ENCODE measurements at places on chromosomes 7 and 10.

DNA sequence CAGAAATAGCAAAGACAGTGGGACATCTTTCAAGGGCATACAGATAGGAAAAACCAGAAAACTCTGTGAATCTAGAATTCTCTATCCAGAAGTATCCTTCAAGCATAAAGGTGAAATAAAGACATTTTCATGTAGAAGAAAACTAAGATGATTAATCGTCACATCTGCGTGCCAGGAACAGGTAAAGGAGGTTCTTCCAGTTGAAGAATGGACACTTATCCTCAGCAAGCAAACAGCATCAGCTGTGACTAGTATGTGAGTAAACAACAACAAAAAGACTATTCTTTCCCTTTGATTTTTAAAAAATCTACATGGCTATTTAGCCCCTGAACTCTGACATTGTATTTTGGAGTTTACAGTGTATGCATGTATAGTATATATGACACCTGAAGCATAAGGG is 124.9 kb downstream of the LRMDA start:
- DNase-seq, result no peak

DNA sequence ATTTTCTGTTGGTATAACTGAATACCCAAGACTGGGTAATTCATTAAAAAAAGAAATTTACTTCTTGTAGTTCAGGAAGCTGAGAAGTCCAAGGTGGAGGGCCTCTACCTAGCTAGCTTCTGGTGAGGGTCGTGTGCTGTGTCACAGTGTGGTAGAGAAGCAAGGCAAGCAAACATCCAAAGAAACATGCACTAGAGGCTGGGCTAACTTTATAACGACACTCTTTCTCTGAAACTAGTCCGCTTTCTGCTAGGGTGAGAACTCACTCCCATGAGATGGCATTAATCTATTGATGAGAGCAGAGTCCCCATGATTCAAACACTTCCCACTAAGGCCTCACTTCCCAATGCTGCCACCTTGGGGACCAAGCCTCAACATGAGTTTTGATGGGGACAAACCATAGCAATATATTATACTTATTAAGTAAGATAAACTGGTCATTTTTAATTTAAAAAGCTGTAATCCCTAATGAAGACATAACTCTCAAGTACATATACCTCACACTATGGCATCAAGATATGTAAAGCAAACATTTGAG is 50.8 kb downstream of the PHYHIPL start:
- no peak for DNase-seq

- peak; percentile 55 for DNase-seq
These were observed 777 bp downstream of the BICC1 start for GRCh38 chr10:58513188-58514110.

DNA sequence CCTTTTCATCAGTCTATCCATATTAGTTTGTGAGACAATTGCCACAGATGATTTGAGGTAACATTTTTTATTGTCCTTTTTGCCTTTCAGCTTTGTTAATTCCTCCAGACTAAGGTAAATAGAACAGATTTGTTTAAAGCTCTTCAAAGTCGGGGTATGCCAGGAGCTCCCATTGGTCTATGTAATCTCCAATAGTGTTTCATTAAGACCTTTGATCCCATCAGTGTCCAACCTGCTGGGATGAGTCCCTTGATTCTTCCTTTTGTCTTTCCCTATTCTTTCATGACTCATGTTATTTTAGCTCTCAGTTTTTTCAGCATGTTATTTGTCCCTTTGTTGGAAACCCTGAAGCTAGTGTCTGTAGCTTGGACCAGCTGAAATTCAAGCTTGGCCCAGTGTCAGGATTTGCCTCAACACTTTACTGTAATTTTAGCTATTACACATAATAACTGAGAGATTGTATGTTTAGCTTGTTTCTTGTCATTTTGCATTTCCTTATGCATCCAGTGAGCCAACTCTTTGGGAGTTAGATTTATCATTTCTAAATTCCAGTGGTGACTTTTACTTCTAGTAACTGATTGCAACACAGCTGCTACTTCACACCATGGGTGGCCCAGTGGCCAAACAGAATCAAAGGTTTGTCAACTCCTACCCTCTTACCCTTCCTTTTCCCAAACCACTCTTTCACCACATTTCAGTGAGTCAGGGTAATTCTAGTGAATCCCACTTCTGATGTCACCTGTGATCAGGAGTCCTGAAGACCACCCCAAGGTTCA is 15.3 kb downstream of the AGBL3 start:
- DNase-seq, result no peak

DNA sequence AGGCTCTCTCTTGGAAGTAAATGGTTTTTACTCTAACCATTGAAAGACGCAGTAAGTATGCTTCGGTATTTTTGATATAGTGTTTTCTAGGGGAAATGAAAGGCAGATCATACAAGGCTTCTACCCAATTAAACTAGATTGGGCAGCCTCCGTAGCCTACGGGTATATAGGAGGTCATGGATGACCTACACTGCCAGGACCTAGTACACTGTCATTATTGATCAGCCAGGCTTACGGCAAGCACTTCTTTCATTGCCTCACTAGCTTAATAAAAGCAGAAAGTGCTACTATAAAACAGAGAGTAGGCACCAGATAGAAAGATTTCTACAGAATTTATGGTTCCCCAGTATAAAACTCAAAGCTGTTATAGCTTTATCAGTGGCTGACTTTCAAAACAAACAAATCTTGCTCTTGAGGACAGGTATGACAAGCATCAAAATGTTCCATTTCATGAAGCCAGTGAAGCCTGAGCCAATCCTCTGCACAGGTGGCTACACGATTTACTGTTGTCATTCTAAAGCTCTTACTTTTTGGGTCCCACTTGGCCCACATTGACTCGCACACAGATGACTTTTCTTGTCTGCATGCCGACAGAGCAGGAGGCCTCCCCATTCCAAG is 358.1 kb downstream of the THSD7A start:
- DNase-seq, result no peak

DNA sequence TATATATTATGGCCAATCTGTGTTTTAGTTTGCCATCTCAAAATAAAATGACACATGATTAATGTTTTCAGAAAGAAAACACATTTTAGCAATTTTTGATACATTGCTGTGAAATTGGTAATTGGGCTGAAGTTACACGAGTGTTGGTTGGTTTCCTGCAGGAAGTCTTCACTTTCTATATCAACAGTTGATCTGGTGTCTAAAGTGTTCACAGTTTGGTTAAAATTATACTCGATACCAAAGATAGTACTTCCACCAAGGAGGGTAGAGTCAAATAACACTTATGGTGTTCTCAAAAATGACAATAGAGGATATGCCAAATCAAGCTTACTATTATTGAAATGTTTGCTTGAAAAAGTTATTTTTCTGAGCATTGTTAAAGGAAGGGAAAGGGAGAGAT is 120.3 kb upstream of the GLCCI1 start:
- no peak for DNase-seq

DNA sequence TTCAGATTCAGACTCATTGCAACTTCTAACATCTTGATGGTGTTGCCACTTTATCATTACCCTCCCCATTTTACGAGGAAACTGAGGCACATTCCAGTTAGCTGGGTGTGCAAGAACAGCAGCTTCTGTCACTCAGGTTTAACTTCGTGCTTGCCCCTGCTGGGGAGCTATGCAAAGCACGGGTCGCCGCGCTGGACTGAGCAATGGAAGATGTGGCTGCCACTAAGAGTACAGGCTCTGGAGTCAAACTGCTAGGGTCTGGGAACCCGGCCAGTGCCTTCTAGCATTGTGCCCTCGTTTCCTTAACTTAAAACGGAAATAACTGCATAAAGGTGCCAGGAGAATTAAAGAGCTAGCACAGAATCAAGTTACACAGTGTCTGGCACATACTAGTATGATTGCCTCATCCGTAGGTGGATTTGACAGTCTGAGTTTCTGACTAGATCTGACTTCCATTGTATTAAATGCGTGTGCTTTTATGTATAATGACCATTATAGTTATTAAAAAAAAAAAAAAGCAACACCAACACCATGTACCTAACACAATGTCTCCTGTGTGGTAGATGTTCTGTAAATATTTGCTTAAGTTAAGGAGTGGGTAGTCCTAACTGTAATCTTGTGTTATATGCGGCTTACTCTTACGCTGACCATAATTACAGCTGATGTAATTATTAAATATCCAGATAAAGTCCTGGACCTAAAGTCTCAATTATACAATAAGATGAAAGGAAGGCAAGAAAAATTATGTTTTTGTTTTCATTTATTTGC is 842 bp downstream of the ZNF22 start:
- peak; percentile 77 for DNase-seq

DNA sequence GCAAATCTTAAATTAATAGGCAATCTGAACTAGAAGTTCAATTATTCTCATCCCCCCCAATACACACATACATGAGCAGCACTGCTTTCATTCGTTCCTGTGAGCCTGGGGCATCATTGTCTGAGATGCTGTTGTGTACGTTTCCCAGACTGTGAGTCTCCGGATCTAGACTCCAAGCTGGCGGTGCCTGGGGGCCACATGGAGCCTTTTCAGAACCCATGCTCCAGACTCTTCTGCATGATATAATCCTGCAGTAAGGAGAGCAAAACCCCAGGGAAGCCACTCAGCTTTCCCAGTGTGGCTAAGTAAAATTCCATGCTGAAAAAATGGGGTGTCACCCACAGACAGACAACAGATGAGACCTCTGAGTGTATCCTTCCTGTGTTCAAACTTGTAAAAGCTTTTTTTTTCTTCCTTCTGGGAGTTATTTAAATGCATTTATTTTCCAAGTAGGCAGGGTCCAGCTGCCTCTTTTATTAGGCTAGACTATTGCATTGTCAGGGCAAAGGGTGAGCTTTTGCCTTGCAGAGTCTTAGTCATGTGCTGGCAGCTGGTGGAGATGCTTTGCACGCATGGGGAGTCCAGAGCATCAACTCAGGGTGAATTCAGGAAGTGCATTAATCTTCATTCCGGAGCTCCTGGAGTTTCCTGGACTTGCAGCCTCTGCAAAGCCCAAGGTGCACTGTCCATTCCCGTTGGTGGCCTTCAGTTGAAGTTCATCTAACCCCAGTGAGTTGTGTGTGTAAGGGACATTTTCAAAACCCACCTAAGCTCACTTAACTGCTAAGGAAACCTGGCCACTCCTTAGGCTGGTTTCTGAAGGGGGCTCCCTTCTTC is 185.7 kb upstream of the ADO start:
- DNase-seq, result peak; percentile 66

GRCh38 chr7:159212226-159212625 is 67.6 kb upstream of the VIPR2 start:
- DNase-seq, result no peak

DNA sequence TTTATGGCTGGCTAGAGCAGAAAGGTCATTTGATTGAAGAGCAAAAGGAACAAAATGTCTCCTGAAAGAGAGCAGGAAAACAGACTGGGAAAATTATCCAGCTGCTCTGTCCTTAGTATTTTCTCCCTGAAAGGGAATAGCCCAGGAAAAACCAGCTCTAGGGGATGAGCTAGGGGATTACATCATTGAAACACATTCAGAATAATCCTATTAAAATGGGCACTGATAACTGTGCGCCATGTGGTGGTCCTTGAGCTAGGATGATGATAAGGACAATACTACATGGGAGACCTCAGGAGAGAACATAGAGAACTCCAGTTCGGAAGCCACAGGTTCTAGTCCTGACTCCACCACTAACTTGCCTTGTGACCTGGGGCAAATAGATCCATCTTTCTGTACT is 873.8 kb downstream of the TYW1 start:
- no peak for DNase-seq

DNA sequence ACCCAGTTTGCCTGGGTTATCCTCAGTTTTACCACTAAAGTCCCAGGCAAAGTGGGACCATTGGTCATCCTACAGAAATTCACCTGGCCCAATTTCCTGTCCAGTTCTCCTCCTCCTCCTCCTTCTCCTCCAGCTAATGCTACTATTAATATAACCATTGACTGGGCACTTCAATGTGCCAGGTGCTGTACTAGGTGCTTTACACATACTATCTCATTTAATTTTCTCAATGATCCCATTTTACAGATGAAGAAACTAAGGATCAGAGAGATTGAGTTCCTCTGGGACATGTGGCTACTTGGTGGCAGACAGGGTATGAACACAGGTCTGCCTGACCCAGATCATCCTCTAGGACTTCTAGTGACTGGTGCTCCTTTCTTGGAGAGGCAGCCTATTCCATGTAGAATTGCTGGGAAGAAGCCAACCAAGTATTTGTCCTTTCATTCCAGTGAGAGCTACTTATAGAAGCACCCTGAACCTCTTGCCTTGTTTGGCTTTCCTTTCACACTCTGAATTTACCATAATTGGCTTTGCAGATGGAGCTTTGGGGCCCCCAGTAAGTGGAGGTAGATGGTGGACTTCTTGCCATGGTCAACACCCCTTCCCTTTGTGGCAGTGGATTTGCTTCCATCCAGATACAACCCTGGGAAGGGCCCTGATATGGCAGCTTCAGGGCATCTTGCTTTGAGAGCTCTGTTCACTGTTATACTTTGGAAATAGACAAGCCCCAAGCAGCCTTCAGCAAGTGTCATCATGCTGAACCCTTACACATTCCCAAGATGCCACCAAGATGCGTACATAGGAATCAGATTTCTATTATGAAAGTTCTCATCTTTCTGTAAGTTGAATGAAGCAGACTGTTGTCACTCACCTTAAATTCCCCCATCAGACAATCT is 78.7 kb downstream of the MYOF start:
- DNase-seq, result no peak

- DNase-seq, result no peak
These were observed 69.2 kb downstream of the SDK1 start for GRCh38 chr7:3370068-3370830.

GRCh38 chr7:102412548-102412947 is 16.4 kb downstream of the PRKRIP1 start:
- peak; percentile 59 for DNase-seq

DNA sequence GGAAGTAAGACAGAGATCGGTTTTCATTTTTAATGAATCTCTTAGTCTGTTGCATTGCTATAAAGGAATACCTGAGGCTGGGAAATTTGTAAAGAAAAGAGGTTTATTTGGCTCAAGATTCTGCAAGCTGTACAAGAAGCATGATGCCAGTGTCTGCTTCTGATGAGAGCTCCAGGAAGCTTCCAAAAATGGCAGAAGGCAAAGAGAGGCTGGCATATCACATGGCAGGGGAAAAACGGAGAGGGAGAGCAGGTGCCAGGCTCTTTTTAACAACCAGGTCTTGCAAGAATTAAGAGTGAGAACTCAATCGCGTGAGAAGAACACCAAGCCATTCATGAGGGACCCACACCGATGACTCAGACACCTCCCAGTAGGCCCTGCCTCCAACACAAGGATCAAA is 125.0 kb upstream of the THSD7A start:
- no peak for DNase-seq

- DNase-seq, result no peak
These were observed 20.2 kb upstream of the HPS1 start for GRCh38 chr10:98466861-98467505.

DNA sequence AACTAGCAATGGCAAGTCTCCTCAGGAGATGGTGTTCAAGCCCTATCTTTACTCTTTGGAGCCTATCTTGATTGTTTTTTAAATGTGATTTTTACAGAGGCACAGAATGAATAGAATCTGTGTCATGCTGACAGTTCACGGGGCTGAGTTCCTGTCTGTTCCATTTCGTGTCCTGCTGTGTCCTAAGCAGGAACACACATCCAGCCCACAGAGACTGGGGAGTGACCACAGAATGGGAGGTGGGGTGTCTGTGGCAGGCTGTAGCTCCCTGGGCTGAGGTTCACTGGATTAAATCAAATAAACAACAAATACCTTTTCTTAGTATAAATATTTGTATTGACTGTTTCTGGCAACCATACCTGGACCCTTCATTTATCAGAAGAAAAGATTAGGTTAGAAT is 73.4 kb upstream of the CARD11 start:
- no peak for DNase-seq

- no peak for DNase-seq
These were observed 21.7 kb upstream of the MCM10 start for GRCh38 chr10:13139676-13140075.
